ENCODE measurements at places on chromosomes 7 and 10. TPM values are rescaled to one million over a fixed set of nuclear protein-coding genes. Genes with fewer than 3 reads are reported as not detected.

The CRTAC1 gene
- 0.28 TPM for total RNA-seq

The ASB10 gene
- total RNA-seq: not detected

The SLC29A4 gene
- 2.9 TPM for total RNA-seq

DNA sequence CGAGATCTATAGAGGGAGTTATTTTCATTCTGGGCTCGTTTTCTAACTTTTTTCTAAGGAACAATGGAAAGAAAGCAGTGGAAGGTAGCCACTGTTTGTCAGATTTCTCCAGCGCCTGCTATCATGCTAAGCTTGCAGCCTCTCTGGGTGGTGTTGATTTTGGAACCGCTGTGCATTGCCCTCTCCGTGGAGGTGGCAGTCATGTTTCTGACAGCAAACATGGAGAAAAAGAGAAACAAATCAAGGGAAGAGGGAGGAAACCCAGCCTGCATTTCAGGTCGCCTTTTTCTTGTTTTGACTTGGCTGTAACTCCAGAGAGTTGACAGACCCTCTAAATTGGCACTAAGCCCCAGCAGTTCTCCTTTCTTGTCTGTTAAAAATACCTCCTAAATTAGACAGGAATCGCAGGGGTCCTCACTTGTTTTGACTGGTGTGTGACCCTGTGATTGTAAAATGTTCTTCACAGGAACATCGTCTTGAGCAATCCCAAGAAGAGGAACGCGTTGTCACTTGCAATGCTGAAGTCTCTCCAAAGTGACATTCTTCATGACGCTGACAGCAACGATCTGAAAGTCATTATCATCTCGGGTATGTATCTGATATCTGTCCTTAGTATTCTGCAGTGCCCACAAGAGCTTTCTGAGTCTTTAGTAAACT, 4.8 kb downstream of the ECHDC3 start:
- peak; percentile 64 for DNase-seq

- DNase-seq: no peak
Observed at GRCh38 chr10:14468023-14468441, 137.3 kb upstream of the FRMD4A start.

GRCh38 chr10:94216201-94216600, 146.5 kb downstream of the NOC3L start:
- no peak for DNase-seq

DNA sequence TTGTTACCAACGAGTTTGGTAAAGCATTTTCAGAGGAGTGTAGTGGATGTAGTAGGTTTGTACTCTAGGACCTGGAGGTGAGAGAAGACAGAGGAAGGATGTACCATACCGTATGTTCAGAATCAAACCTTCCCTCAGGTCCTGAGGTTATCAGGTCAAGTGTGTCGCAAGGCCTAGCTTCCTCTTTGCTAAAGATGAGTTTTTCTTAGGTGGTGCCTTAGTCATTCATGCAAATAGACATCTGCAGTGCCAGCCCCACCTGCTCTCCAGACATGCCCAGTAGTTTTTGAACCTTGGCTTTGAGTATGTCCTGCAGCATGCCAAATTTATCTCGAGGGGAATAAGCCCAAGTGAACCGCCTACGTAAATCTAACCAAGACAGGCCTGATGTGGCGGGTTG, 71.3 kb downstream of the HDAC9 start:
- DNase-seq: no peak
